ENCODE measurements at places on chromosomes 11 and 22.
A peak's percentile ranks its signal among the peaks of the same experiment; 100 is the strongest.

- DNase-seq, result peak; percentile 50
Measured at GRCh38 chr22:20015971-20016733, 471 bp downstream of the ARVCF start.

- DNase-seq, result no peak
Measured at GRCh38 chr11:84145616-84146185, 859.5 kb upstream of the CCDC90B start.

- no peak for DNase-seq
Measured at GRCh38 chr11:17432002-17432401, 43.5 kb upstream of the KCNJ11 start.

DNA sequence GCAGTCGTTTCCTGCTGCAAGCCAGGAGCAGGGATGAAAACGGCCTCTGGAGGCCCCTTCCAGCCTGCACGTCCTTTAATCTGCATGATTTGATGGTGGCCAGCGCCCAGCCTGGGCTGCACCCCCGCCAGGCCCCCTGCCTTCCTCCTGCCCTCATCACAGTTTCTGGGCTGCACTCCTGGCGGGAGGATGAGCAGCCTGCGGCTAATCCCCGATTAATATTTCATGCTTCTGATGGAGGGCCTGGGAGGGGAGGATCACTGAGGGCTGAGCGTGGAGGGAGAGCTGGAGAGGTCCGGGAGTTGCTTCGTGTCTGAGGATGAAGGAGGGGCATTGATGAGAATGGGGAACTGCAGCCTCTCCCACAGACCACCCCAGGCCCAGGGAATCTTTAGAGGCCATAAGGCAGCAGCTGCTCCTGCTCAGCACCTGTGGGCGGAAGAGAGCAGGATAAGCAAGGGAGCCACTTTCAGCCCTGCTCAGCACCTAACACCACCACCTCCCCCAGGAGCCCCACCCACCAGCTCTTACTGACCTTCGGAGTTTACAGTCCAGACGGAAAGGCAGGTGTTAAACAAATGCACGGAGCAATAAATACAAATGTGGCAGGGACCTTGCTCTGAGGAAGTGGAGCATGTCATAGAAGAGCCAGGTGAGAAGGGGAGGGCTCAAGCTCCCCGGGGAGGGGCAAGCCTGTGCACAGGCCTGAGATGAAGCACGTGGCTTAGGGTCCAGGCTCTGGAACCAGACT lies 135.0 kb upstream of the NECTIN1 start:
- no peak for DNase-seq

DNA sequence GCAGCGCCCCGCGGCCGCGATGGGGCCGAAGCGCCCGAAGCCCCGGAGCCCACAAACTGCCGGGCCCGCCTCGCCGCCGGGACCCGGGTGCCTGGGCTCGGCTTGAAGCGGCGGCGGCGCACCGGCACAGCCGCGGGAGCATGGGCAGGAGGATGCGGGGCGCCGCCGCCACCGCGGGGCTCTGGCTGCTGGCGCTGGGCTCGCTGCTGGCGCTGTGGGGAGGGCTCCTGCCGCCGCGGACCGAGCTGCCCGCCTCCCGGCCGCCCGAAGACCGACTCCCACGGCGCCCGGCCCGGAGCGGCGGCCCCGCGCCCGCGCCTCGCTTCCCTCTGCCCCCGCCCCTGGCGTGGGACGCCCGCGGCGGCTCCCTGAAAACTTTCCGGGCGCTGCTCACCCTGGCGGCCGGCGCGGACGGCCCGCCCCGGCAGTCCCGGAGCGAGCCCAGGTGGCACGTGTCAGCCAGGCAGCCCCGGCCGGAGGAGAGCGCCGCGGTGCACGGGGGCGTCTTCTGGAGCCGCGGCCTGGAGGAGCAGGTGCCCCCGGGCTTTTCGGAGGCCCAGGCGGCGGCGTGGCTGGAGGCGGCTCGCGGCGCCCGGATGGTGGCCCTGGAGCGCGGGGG lies 346 bp downstream of the FJX1 start:
- no peak for DNase-seq

DNA sequence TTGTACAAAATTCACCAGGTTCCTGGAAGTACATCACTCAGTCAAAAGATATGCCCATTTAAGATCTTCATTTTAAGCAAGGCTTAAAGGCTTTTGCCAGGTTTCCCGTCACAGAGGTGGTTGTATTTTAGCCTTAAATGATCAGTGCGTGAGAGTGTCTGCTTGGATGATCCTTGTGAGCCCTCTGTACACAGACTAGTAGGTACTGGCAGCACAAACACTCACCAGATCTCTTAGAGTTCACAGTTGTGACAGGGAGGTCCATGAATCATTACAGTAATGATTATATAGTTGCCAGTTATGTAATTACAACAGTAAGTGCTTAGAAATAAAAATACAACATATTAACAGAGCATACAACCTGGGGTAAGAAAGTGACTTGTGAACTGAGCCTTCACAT lies 84.2 kb upstream of the SLC25A18 start:
- no peak for DNase-seq

DNA sequence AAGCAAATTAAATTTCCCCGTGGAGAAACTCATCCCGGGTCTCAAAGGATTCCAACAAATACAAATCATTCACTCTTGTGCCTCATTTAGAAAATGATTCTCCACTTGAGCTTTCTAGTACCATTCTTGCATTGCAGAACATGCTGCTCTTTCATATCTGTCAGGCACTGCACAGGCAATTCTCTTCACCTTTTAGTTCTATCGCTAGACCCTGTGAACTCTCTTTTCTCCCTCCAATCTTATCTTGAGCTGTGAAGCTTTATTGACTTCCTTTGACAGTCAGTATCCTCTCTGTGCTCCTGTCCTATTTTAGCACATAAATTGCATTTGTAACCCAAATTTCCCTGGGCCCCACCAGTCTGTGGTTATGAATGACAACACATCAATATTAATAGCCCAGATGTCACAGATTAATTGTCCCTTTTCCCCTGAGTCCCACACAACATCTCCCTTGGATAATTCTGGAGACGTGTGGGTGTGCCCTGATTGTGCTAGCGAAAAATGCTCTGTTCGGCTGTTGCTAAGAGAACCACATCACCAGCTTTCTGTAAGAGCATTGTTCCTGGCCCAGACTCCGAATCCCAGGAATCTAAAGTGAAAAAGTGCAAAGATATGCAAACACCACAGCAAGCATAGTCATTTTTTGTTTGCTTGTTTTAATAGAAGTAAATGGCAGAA lies 22.4 kb upstream of the SC5D start:
- DNase-seq, result no peak

DNA sequence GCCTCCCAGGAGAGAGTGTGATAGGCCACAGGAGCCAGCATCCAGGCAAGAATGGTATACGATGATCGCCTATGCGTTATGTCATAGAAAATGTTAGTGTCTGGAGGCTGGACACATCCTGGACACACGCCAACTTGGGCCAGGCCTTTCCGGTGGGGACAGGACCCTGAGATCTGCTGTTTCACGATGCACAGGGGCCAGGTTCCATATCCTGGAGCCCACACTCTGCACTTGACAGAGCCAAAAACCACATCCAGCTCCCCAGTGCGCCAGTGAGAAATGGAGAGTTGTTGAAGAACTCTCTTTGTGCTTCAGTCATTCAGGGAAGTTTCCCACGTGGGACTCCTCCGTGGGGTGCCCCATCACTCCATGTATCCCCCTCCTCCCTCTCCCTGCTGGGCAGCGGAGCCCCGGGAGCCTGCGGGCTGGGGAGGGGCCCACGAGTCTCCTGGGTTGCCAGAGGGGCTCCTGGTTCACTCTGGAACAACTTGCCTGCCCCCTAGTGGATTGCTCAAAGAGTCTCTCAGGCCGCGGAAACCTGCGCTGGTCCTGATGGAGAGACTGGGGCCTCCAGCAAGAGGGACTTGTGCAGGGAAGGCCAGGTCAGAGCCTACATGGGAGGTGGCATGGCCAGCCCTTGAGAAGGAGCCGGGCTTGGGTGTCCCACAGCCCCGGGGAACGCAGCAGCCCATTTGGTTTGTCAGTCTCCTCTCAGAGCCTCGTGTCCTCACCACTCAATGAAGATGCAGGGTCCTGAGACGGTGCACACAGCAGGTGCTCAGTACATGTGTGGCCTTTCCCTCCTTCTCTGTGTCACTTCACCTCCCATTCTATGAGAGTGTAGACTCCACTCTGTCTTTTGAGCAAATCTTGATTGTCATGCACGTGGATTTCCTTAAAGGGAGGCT lies 10.2 kb upstream of the LRRC32 start:
- DNase-seq, result peak; percentile 45

DNA sequence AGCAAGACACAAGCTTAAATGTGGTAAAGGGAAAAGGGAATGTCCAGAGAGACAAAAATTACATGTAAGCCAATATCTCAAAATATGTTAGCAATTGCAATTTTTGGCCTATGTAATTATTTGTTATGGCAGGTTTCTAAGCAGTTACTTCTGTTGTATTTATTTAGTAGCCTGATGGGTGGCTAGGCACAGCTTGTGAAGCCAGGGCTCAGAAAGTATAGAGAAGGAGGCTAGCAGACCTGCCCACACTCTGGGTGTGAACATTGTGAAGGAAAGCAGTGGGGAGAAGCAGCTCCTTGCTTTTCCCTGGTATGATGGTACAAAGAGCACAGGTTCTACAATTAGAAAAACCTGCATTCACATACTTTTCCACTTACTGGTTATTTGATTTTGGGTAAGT lies 196.5 kb upstream of the PGR start:
- no peak for DNase-seq

- DNase-seq, result no peak
Measured at GRCh38 chr11:8650401-8650990, 32.0 kb downstream of the TRIM66 start.

DNA sequence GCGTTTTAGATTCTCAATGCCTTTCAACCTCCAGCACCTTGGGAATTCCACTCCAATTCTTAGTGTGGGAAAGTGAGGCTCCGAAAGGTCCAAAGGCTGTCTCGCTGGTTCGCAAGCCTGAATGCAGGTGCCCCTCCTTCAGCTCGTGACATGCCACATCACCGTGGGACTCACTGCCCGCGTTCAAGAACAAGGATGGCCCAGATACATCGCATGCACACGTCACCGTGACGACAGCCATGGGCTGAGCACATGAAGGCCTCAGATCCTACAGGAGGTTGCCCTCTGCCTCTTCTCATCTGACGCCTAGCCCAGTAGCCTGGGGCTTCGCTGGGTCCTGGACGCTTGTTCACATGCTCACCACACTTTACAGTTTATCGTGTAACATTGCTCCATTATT lies 4.4 kb upstream of the LINC01488 start:
- DNase-seq, result no peak

- no peak for DNase-seq
Measured at GRCh38 chr11:93907901-93908300, 57.5 kb upstream of the VSTM5 start.

DNA sequence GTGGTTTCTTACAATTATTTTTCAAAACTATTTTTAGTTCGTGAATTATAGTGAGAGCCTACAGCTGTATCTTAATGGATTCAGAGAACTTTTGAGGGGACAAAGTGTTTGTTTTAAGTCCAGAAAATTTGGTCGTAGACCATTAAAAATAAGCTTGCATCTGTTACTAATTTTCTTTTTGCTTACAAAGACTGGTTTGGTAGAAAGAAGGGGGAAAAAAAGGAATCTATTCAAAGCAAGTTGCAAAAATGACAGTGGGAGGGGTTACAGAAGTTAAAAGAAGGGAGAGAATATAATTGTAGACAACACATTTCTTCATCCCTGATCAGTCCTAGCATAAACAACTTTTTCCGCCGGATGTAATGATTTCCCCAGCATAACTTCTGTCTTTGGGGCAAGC lies 72.1 kb downstream of the AMOTL1 start:
- DNase-seq, result no peak

GRCh38 chr11:1807264-1807995 lies 27.4 kb upstream of the SYT8 start:
- DNase-seq, result no peak

DNA sequence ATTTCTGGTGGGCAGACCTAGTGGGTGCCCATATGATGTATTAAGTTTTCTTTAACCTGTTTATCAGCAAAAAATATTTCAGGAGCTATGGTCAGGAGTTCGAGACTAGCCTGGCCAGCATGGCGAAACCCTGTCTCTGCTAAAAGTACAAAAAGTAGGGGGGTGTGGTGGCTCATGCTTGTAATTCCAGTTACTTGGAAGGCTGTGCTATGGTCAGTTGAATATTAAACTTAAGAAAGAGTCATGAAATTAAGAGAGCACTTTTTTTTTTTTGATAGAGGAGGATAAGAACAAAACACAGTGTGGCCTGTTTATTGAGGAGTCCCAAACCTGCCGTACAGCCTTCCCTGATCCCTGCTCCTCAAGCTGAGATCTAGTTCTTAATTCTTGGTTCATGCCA lies 29.8 kb downstream of the OR6Q1 start:
- no peak for DNase-seq

- DNase-seq, result no peak
Measured at GRCh38 chr22:33919391-33920196, 682 bp downstream of the LARGE1 start.

- DNase-seq, result no peak
Measured at GRCh38 chr11:35112056-35112845, 26.7 kb upstream of the CD44 start.

DNA sequence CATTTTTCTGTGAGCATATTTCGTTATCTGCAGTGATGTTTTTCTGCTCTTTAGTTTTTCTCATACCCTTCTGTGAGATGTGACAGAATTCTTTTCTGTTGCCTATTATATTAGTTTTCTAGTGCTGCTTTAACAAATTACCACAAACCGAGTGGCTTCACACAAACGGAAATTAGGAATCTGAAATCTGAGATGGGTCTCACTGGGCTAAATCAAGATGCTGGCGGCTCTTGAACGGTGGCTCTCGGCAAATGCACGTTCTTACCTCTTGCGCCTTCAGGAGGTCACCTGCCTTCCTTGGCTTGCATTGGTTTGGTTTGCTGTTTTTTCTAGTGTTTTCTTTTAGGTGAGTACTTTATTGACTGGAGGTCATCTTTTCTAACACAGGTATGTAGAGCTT lies 13.0 kb downstream of the ZBED4 start:
- no peak for DNase-seq

DNA sequence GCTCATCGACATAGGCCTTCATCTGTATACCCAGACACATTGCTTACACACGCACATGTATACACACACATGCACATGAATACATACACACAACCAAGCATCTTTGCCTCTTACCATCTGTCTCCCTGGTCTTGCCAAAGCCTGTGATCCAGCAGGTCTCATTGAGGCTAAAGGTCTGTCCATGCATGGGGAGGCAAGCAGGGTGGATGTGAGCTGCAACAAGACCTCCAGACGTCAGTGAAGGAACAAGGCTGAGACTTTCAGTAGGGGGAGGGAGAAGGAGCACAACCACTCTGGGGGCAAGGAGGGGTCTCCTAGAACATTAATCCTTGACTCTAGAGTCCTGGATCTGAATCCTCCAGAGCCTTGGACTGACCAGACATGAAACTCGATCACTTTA lies 23.7 kb downstream of the TMPRSS13 start:
- no peak for DNase-seq

GRCh38 chr11:113773092-113773415 lies 438 bp downstream of the ZW10 start:
- no peak for DNase-seq
